ENCODE measurements at places on chromosomes 12 and 14. TPM values are rescaled to one million over a fixed set of nuclear protein-coding genes. Genes with fewer than 3 reads are reported as not detected.
A peak's percentile ranks its signal among the peaks of the same experiment; 100 is the strongest.

DNA sequence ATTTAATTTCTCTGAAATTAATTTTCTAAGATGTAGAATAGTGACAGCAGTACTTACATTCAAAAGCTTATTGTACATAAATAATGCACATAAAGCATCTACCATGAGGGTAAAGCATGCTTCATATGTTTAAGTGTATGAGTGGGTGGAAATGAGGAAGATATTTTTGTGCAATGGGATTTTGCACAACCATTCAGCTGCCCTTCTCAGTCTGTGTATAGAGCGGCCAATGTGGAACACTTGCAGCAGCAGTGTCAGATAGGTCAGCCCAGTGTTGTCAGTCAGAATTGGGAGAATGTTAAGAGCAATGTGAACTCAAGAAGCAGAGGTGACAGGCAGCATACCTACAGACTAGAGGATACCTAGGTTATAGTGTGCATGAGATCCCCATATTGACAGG lies 72.5 kb upstream of the ATP2B1 start:
- DNase-seq, result no peak

DNA sequence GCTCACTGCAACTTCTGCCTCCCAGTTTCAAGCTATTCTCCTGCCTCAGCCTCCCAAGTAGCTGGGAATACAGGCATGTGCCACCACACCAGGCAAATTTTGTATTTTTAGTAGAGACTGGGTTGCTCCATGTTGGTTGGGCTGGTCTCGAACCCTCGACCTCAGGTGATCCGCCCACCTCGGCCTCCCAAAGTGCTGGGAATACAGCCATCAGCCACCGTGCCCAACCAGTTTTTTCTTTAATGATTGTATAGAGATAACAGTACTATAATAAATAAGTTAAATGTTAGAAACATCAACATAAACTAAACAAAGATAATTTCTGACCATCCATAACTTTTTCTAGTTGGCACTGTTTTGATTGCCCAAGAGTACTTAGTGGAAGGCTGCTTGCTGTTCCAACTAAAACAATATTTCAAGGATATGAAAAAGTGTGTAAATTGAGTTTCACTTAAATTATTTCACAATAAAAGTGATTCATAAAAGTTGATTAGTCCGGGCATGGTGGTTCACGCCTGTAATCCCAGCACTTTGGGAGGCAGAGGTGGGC lies 5.6 kb downstream of the GON7 start:
- no peak for DNase-seq

DNA sequence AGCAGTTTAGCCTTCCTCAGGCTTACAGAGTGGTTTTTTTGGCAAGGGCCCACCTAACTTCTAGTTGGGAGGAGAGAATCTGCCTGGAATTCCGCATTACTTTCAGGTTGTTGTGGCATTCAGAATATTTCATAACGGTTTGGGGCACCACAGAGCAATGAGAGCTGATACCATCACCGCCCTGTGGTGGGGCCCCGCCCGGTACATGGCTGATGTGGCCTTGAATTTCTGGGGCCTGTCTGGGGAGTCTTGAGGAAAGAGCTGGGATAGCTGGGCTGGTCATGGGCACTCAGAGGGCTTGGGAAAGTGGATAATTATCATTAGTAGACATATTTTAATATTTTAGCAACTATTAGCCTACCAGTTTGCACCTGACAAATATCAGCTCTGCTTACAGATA lies 4.2 kb downstream of the TESPA1 start:
- no peak for DNase-seq

- no peak for DNase-seq
Observed at GRCh38 chr12:38691164-38691563, 214.2 kb downstream of the CPNE8 start.

DNA sequence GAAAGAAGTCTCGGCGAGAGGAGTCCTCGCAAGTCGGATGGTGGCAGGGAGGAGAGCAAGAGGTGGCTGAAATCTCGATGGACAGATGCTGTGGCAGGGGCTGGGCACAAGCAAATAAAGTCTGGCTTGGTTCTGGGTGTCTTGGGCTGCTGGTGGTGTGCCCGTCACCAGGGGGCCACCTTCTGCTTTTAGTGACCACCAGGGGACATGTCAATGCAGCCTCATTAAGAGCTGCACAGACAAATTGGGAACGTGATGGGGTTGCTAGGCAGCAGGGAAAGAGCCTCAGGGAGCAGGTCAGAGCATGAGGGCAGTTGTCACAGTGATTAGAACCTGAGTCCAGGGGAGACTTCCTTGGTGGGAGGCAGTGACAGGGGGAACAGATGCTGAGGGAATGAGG lies 44.0 kb downstream of the LRRC74A start:
- DNase-seq, result no peak

DNA sequence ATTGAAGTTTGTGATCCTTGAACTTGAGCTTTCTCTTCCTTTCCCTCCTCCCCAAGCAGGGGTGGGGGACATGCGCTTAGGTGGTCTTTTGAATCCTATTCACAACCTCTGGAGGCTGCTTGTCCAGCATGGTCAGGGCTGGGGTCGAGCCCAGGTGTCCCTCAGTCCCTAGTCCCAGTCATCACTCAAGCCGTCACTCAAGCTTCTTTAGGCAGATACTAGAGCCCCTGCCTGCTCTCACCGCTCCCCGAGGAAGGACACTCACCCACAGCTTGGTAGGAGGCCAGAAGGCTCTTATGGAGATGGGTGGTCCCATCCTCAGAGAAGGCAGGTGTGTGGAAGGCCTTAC lies 532 bp upstream of the C1RL start:
- no peak for DNase-seq

- peak; percentile 66 for DNase-seq
Observed at GRCh38 chr12:120903412-120904196, 554 bp downstream of the SPPL3 start.

GRCh38 chr12:130818635-130819576 lies 20.1 kb downstream of the STX2 start:
- DNase-seq, result peak; percentile 65

DNA sequence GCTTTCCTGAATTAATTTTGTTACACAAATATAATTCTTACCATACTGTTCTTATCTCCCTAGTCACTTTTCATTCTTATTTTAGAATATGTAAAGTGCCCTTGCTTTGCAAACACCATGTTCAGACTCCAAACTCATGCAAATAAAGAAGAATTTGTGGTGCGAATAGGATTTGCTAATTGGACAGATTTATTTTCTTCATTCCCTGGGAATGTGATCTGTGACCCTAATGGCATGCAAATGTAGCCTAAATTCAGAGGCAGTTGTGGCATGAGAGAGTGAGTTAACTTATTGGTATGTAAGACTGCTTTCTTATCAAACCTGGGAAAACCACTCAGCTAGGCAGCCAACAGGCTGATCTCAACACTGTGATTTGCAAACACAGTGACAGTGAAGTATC lies 10.0 kb downstream of the CAPZA3 start:
- no peak for DNase-seq

Gene HCAR2
- total RNA-seq, result 4.4 TPM

Gene CCDC59
- 24.7 TPM for total RNA-seq

Gene DNAL1
- 14.0 TPM for total RNA-seq

Gene STXBP6
- total RNA-seq, result 23.9 TPM

Gene SLC5A8
- not detected for total RNA-seq

Gene TOMM20L
- not detected for total RNA-seq

Gene IAPP
- total RNA-seq, result not detected

Gene HVCN1
- total RNA-seq, result 44.7 TPM

Gene ATXN3
- total RNA-seq, result 17.2 TPM

Gene ABCD2
- total RNA-seq, result 8.0 TPM

Gene GLS2
- 0.42 TPM for total RNA-seq

Gene HSPB8
- total RNA-seq, result 316 TPM

Gene AICDA
- not detected for total RNA-seq

Gene PPM1H
- 3.3 TPM for total RNA-seq
